ENCODE measurements at places on chromosomes 5 and 9.

GRCh38 chr9:87530716-87531115 lies 33.0 kb downstream of the DAPK1 start:
- no peak for DNase-seq

GRCh38 chr5:64972591-64972990 lies 203.9 kb downstream of the CWC27 start:
- no peak for DNase-seq

DNA sequence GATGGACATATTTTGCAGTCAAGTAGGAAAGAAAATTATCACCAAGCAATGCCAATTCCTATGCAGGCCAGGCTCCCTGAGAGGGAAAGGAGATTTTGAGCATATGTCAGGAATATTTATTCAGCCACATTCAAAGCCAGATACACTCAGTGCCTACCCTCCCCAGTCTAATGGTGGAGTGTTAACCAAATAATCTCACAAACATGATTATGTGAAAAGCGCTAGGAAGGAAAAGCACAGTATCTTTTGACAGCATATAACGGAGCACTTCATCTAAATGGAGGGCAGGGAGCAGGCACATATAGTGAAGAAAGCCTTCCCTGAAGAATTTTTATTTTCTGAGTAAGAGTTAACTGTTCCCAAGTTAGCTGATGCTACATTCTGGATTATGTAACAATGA lies 80.3 kb upstream of the SLC30A5 start:
- DNase-seq, result no peak

GRCh38 chr5:138033907-138034306 lies 1.0 kb upstream of the FAM13B start:
- DNase-seq, result no peak

Data from NCI-H2081 treated with DMSO at 0.1 percent for 48 hours (cell line).